ACHN (cell line): ENCODE measurements at places on chromosomes 4 and X.

- DNase-seq, result no peak
These were observed 917.1 kb downstream of the RAPGEF2 start for GRCh38 chr4:160019936-160020335.

DNA sequence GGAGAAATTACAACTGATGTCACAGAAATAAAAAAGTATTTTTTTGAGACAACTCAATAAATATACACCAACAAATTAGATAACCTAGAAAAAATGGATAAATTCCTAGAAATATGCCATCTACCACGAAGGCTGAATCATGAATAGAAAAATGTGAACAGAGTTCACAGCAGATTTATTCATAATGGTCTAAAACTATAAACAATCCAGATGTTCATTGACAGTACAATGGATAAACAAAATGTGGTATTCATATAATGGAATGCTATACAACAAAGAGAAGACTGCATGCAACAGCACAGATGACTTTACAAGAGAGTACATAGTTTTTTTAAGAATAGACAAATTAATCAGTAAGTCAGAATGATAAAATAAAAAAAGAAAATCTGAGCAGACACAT is 55.2 kb downstream of the CLOCK start:
- DNase-seq, result no peak

- no peak for DNase-seq
These were observed 232.2 kb upstream of the FMR1 start for GRCh38 chrX:147679356-147680005.

- no peak for DNase-seq
These were observed 45.7 kb upstream of the PRSS12 start for GRCh38 chr4:118398226-118399090.

DNA sequence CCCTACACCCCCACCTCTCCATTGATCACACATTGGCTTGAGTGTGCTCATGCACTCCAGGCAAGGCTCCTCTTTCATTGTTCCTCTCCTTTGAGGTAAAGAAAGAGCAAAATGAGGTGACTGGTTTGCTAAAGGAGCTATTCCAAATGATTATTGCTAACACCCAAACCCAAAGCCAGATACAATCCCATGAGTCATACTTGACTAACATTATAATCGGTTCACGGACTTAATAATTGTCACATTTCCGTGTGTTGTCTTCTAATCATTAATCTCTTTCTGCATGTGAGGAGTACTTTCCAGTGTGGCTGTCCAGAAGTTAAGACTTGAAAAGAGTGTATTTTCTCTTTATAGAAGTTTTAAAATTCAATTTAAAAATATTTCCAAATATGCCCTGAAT is 174.3 kb upstream of the SFRP2 start:
- no peak for DNase-seq

DNA sequence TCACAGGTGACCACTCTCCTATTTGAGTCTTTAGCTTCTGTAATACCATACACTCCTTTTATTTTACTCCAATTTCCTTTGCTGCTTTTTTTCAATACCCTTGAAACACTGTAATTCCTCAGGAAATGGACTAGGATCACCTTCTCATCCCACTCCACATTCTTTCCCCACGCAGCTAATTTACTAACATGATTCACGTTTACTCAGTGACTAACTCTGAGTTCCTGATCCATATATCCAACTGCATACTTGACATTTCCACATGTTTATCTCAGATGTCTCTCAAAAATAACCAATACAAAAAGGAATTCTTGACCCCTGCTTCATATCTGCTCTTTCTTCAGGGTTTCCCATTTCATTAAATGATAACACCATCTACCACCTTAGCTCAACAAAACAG is 19.9 kb downstream of the RPS6KA6 start:
- DNase-seq, result peak; percentile 2

DNA sequence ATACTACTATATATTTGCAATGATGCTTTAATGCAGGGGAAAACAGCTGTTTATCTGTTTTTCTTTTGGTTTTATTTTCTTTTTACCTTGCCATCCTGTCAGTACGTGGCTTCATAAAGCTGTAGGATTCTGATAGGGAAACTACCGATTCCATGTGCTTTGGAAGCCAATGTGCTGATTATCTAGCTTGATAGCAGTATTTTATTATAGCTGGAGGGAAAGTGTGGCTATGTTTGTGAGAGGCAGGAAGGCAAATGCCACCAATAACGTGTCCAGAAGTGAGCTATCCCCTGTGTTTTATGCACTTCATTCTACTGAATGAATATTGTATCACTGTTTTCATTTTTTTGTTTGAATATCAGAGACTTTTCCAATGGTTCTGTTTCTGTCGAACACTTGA is 43.7 kb downstream of the IL15 start:
- no peak for DNase-seq

- DNase-seq, result no peak
These were observed 1016.1 kb upstream of the PCDH7 start for GRCh38 chr4:29704059-29704458.

GRCh38 chr4:1850276-1850675 is 5.7 kb downstream of the LETM1 start:
- no peak for DNase-seq

- no peak for DNase-seq
These were observed 145.8 kb downstream of the PRKX start for GRCh38 chrX:3567686-3568085.

- DNase-seq, result no peak
These were observed 271.5 kb downstream of the NR3C2 start for GRCh38 chr4:148170408-148171365.

- DNase-seq, result no peak
These were observed 72.0 kb upstream of the SMARCAD1 start for GRCh38 chr4:94135701-94136100.

DNA sequence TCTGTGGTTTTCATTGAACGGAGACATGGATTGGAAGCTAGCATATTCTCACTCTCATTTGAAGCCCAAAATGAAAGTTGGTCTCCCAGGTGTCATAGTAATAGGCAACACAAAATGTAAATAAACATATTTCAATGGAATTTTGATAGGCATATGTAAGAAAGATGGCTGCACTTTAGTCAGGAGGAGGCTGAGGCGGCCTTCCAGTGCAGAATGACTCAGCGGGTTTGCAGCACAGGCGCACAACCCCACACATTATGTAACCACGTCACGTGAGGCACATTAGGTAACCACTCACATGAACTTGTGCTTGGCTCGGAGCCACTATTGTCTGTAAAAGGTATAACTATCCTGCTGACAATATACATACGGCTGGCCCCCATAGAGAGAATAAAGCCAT is 381.7 kb downstream of the GPAT3 start:
- DNase-seq, result no peak

- DNase-seq, result peak; percentile 90
These were observed 47.7 kb downstream of the EVC start for GRCh38 chr4:5758741-5759140.

GRCh38 chr4:151304755-151305154 is 20.6 kb downstream of the SH3D19 start:
- DNase-seq, result peak; percentile 10

- DNase-seq, result no peak
These were observed 109.6 kb upstream of the GIMD1 start for GRCh38 chr4:106478152-106478551.

GRCh38 chr4:2843941-2844584 is 419 bp downstream of the ADD1 start:
- peak; percentile 36 for DNase-seq

DNA sequence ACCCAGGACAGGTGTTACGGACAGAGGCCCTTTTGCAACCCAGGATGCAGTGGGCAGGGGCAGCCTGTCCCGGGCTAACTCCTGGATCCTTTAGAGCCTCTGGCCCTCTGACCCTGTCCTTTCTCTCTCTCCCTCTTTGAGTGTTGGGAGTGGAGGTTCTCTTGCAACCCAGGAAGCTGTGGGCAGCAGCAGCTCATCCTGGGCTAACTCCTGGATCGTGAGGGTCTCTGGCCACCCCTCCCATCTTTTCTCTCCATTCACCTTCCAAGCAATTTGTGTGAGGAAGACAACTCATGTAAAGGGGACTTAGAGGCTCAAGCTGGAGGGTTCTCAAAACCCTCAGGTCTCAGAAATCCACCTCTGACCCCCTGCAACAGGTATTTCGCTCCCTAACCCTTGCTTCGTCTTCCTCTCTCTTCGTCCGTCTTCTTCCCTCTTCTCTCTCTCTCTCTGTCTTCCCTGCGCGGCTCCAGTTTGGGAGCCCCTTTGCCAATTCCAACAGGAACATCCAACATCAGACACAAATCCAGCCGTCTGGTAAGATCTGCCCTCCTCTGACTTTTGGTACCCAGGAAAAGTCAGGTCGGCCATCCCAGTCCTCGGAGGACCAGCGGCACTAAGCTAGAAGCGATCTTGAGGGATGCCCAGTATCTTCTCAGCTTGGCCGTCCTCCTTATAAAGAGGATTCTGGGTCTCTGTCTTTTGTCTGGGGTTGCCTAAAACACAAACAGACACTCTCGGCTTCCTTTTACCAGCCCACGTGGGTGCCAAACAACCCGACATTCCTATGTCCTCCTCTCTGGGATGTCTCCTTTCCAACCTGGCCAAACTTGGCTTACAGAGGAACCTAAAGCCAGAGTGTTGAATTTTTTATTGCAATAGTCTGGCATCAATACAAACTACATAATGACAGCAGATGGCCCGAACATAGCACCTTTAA is 7.9 kb downstream of the ASMTL start:
- DNase-seq, result no peak

GRCh38 chr4:47413521-47413920 is 50.0 kb downstream of the COMMD8 start:
- DNase-seq, result peak; percentile 11

DNA sequence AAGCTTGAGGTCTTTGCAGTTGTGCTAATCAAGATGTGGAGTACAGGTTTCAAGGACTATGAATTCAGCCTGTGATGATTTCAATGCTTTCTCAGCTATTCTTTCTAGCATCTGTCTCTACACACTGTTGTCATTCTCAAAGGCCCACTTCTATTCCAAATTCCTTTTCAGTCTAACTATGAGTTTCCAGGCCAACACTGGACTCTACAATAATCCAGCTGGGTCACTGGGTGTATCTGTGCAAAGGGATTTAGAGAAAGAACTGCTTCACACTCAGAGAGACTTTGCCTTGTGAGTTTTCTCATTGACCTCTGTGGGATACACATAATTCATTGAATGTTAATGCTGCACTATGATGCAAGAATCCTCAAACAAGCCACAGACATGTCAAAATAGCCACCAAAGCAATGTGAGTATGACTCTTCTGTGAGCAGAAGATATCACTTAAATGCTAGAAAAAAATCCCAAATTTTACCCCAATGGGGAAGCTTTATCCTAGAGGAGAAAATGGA is 171.8 kb upstream of the CLNK start:
- DNase-seq, result no peak

DNA sequence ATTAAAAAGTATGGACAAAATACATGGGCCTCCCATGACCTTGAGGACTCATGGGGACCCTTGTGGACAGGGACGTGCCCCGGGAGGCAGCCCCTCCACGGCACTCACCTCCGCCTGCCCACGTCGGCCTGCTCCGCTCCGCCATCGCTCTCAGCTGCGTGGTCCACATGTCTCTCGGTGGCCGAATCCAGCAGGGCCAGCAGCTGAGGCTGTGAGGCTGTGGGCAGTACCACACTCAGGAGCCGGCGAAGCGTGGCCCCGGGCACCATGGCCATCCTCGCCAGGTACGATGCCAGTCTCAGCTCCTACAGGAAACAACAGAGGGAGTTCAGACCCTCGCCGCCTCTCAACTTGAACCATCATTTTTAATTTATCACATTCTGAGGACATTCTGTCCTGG is 140.0 kb downstream of the EVC2 start:
- DNase-seq, result no peak

- no peak for DNase-seq
These were observed 165.6 kb downstream of the ATP10D start for GRCh38 chr4:47650584-47651130.

GRCh38 chr4:4868758-4869723 is 9.6 kb downstream of the MSX1 start:
- DNase-seq, result no peak

DNA sequence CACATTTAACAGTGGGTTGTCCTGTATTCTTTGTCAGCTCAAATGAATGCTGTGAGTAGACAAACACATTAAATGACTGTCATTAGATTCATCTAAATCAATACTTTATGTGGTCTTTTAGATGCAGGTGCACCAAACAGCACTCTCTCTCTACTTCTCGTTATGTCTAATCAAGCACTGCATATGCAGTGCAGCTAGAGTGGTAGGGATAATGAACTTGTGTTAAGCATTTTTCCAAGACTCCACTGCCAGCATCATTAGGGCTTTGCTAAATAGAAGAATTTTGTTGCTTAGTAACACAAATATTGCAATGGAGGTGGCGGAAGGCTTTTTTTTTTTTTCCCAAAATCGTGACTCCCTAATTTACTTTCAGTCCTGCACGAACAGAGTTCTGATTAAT is 447.0 kb upstream of the GALNT7 start:
- DNase-seq, result no peak

DNA sequence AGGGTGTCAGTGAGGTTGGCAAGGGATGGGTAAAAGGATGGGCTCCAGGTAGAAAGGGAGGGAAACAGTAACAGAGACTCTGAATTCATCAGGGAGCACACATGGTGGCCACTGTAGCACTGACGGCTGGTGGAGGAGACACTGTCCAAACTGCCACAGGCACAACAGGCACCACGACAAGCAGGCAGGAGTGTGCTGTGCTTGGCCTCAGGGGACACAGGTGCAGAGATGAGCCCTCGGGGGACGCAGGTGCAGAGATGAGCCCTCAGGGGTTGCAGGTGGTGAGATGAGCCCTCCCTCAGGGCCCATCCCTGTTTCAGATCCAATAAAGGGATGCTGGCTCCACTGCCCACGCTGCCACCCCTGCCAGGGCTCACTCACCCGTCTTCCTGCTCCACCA is 7.6 kb downstream of the PDE6B start:
- DNase-seq, result no peak

DNA sequence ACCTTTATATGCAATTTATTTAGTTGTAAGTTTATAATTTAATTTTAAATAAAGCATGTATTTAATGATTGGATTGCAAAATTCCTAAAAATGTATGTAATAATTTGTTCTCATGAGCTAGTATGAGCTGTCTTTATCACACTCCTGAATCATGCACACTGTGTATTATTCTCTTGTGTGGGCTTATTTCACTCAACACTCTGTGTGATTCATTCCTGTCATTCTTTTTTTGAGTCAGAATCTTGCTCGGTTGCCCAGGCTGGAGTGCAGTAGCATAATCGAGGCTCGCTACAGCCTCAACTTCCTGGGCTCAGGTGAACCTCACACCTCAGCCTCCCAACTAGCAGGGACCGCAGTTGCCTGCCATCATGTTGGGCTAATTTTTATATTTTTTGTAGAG is 123.1 kb upstream of the SLC34A2 start:
- no peak for DNase-seq
